ENCODE measurements at places on chromosomes 4 and X.

GRCh38 chr4:180059216-180059881 is 2183.9 kb upstream of the TENM3 start:
- no peak overlapping the region for H3K27ac ChIP-seq
- DNase-seq, result peak; percentile 23
- H3K27me3 ChIP-seq, result peaks cover 14% of the 10 kb centered on the region
- H3K36me3 ChIP-seq, result no peaks in the 10 kb centered on the region
- H3K4me3 ChIP-seq, result peak overlapping the region; percentile 44
- peaks cover 15% of the 10 kb centered on the region for H3K4me1 ChIP-seq

DNA sequence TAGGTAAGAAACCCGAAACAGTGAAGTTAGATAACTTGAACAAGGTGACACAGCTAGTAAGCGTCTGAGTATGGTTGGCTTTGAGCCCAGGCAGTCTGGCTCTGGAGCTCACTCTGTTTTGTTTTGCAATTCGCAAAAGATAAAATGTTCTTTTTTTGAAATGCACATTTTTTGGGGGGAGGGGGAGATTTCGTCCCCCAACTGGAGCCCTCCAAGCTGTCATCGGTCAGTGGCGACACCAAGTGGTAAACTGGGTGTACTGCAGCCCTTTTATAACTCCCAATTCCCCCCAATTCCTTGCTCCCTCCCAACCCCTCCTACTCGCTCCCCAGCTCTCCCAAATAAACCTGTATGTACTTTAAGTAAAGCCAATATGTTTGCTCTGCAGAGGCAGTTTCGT is 2.8 kb upstream of the CLCN5 start:
- DNase-seq, result no peak
- peaks cover 4% of the 10 kb centered on the region for H3K4me1 ChIP-seq
- no peak overlapping the region for H3K4me3 ChIP-seq
- no peak overlapping the region for H3K27ac ChIP-seq
- no peaks in the 10 kb centered on the region for H3K36me3 ChIP-seq

DNA sequence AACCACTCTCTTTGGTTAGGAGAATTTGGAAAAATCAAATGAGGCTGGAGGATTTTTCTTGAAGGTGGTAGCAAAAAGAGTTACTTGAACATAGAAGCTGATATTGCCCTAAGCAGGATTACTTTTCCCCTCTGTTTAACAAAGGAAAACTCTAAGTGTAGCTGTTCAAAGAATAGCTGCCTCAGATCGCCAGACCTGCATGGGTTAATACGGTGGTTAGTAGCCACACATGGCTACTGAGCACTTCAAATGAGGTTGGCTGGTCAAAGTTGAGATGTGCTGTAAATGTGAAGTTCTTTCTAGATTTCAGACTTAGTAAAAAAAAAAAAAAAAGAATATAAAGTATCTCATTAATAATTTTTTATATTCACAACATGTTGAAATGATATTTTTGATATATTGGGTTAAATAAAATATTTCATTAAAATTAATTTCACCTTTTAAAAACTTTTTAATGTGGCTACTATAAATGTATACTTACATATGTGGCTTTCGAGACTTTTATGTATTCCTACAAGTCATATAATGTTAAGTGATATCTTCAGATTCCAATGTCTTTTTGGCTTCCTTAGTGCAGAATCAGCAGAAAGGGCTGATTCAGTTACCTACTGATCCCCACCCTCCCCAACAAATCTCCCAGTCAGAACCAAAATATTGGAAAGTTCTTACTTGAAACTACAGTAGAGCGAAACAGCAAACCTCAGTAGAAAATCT is 3.3 kb upstream of the RPS6KA3 start:
- H3K4me1 ChIP-seq, result peaks cover 9% of the 10 kb centered on the region
- H3K27me3 ChIP-seq, result peaks cover 33% of the 10 kb centered on the region
- no peak overlapping the region for H3K4me3 ChIP-seq
- DNase-seq, result no peak
- H3K36me3 ChIP-seq, result no peaks in the 10 kb centered on the region

GRCh38 chrX:11739776-11740175 is 18.3 kb upstream of the MSL3 start:
- no peak overlapping the region for H3K4me3 ChIP-seq
- no peak for DNase-seq
- no peaks in the 10 kb centered on the region for H3K4me1 ChIP-seq
- H3K36me3 ChIP-seq, result no peaks in the 10 kb centered on the region

DNA sequence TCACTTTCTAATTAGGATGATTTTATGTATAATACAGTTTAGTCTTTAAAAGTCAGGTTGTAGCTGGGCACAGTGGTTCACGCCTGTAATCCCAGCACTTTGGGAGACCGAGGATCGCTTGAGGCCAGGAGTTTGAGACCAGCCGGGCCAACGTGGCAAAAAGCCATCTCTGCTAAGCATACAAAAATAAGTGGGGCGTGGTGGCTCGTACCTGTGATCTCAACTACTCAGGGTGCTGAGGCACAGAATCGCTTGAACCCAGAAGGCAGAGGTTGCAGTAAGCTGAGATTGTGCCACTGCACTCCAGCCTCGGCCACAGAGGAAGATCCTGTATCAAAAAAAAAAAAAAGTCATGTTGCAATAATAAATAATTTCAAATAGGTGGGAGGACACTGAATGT is 364.2 kb downstream of the BMPR1B start:
- H3K27me3 ChIP-seq, result no peaks in the 10 kb centered on the region
- peaks cover 3% of the 10 kb centered on the region for H3K36me3 ChIP-seq
- H3K4me3 ChIP-seq, result no peak overlapping the region

- no peak for DNase-seq
- no peaks in the 10 kb centered on the region for H3K36me3 ChIP-seq
- no peak overlapping the region for H3K27ac ChIP-seq
- H3K4me3 ChIP-seq, result no peak overlapping the region
Measured at GRCh38 chrX:155611302-155611701, 1.4 kb downstream of the TMLHE start.

- H3K27me3 ChIP-seq, result no peaks in the 10 kb centered on the region
- no peak for DNase-seq
- H3K4me1 ChIP-seq, result no peaks in the 10 kb centered on the region
- no peak overlapping the region for H3K4me3 ChIP-seq
Measured at GRCh38 chr4:101418055-101418454, 70.7 kb upstream of the PPP3CA start.

DNA sequence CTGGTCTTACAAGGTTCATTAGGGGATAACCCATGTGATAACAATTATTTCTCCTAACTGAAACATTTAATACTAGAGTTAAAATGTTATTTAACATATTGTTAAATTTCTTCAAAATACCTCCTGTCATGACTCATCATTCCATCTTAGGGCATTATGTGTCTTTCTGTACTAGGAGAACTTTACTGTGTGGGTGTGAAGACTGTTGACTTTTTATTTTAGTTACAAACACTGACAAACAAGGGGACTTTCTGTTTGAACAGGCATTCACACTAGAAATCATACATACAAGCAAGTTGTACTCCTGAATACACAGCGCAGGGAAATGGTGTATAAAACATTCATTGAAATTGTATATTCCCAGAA is 175.9 kb downstream of the FBXW7 start:
- H3K4me1 ChIP-seq, result no peaks in the 10 kb centered on the region
- DNase-seq, result no peak
- H3K27me3 ChIP-seq, result no peaks in the 10 kb centered on the region
- H3K4me3 ChIP-seq, result no peak overlapping the region
- no peaks in the 10 kb centered on the region for H3K36me3 ChIP-seq

DNA sequence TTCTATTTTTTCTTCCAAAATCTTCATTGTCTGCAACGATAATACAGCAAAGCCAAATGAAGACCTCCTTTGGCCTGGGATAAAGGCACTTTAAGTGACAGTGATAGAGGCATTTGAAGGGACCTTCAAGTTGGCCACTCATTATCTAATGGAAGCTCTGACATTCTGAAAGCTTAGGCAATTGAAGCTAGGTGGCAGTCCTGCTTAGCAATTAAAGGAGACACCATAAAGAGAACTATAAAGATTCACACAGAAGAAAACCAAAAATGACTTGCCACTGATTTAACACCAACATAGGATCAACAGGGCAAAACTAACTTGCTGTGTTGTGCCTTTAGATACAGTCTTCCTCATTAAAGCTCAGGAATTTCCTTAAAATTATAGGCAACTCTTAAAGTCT is 103.3 kb upstream of the TSPAN7 start:
- H3K27ac ChIP-seq, result no peak overlapping the region
- H3K4me3 ChIP-seq, result no peak overlapping the region
- no peaks in the 10 kb centered on the region for H3K36me3 ChIP-seq
- no peaks in the 10 kb centered on the region for H3K27me3 ChIP-seq
- DNase-seq, result no peak

- H3K27ac ChIP-seq, result no peak overlapping the region
- no peak overlapping the region for H3K4me3 ChIP-seq
- no peaks in the 10 kb centered on the region for H3K4me1 ChIP-seq
- no peaks in the 10 kb centered on the region for H3K27me3 ChIP-seq
Measured at GRCh38 chr4:76376534-76376933, 44.4 kb downstream of the CCDC158 start.

- no peaks in the 10 kb centered on the region for H3K27me3 ChIP-seq
- H3K27ac ChIP-seq, result peak overlapping the region; percentile 44
- DNase-seq, result no peak
- H3K4me3 ChIP-seq, result no peak overlapping the region
- no peaks in the 10 kb centered on the region for H3K4me1 ChIP-seq
Measured at GRCh38 chr4:158810487-158811215, 41.8 kb downstream of the FNIP2 start.

- no peaks in the 10 kb centered on the region for H3K36me3 ChIP-seq
- DNase-seq, result no peak
- H3K4me3 ChIP-seq, result no peak overlapping the region
- no peak overlapping the region for H3K27ac ChIP-seq
Measured at GRCh38 chr4:110002326-110002725, 89.6 kb downstream of the EGF start.

DNA sequence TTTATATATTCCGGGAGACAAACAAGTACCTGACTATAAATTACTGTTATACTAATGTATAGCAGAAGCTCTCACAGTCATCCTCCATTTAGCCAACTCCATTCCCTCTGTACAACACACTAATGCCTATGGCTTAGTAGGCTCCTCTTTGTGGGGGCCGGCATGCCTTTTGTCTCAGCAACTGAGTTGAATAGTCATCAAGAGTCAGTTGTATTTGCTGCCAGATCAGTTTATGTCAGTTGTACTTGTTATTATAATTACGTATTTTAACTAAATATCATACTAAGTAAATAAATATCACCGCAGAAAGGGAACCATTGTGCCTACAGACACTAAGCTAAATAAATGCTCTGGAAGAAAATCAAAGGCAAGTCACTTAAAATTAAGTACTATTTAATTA is 9.9 kb downstream of the PRMT9 start:
- H3K27ac ChIP-seq, result no peak overlapping the region
- H3K4me3 ChIP-seq, result no peak overlapping the region
- DNase-seq, result no peak
- H3K36me3 ChIP-seq, result peaks cover 2% of the 10 kb centered on the region
- H3K27me3 ChIP-seq, result no peaks in the 10 kb centered on the region

DNA sequence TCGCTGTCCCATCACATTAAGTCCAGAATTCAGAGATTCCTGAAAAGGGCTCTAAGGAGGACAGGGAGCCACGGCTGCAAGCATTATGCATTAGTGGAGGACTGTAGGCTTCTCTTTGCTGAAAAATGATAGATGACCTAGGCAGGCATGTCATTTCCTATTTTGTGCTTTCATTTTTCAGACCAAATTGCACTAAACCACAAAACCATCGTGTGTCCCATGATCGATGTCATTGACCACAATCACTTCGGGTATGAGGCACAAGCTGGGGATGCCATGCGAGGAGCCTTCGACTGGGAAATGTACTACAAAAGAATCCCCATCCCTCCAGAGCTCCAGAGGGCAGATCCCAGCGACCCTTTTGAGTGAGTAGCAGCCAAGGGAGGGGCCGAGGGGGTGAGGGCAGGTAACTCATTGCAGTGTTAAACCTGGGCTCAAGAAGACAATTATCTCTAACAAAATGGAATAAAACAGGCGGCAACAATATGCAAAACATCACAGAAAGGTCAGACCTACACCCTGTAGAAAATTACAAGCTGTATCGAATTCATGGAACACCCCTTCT is 355.2 kb upstream of the GALNT7 start:
- H3K4me1 ChIP-seq, result no peaks in the 10 kb centered on the region
- H3K4me3 ChIP-seq, result no peak overlapping the region
- no peaks in the 10 kb centered on the region for H3K27me3 ChIP-seq
- no peak for DNase-seq
- H3K36me3 ChIP-seq, result no peaks in the 10 kb centered on the region
- H3K27ac ChIP-seq, result no peak overlapping the region

GRCh38 chr4:140968371-140968770 is 164.9 kb downstream of the RNF150 start:
- no peaks in the 10 kb centered on the region for H3K27me3 ChIP-seq
- H3K36me3 ChIP-seq, result peaks cover 4% of the 10 kb centered on the region
- H3K4me1 ChIP-seq, result no peaks in the 10 kb centered on the region
- H3K4me3 ChIP-seq, result no peak overlapping the region
- H3K27ac ChIP-seq, result no peak overlapping the region

Measured in spinal cord (tissue), 10 donors.